ENCODE measurements at places on chromosomes 1 and 21.

GRCh38 chr1:98034505-98034904 is 113.7 kb upstream of the DPYD start:
- H3K4me3 ChIP-seq, result no peak overlapping the region
- DNase-seq, result no peak
- no peak overlapping the region for H3K27ac ChIP-seq
- H3K4me1 ChIP-seq, result no peaks in the 10 kb centered on the region
- no peaks in the 10 kb centered on the region for H3K36me3 ChIP-seq

DNA sequence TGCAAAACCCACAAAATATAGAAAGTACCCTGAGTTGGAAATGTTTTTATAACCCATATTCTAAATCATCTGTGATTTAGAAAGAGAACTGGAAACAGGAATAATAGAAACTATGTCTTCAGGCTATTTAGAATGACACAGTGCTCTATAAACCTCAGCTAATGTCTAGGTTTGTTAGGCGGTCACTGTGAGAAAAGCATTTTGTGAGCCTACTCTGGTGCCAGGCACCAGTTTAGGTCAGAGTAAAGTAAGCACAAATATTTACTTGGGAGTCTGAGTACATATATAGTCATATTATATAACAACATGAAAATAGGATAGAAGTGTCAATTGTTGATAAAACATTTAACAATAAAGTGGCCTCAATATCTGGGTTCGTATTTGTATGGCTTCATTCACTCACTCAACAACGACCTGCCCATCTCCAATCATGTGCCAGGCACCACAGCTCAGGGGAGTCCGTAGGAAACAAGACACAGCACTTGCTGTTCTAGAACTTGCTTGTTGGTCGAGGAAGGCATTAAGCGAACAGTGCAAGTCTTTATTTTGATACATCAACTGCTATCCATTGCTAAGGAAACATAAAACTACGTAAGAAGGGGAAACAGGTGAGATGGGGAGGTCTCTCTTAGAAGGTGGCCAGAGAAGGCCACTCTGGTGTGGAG is 37.2 kb downstream of the GNB1 start:
- DNase-seq, result no peak
- H3K27me3 ChIP-seq, result no peaks in the 10 kb centered on the region
- H3K27ac ChIP-seq, result no peak overlapping the region
- H3K4me1 ChIP-seq, result peaks cover 5% of the 10 kb centered on the region
- H3K4me3 ChIP-seq, result no peak overlapping the region
- H3K36me3 ChIP-seq, result no peaks in the 10 kb centered on the region

GRCh38 chr1:81340239-81340638 is 460.5 kb upstream of the ADGRL2 start:
- no peak overlapping the region for H3K27ac ChIP-seq
- H3K27me3 ChIP-seq, result no peaks in the 10 kb centered on the region
- H3K4me3 ChIP-seq, result no peak overlapping the region

- peaks cover 16% of the 10 kb centered on the region for H3K27me3 ChIP-seq
- H3K36me3 ChIP-seq, result no peaks in the 10 kb centered on the region
- H3K4me3 ChIP-seq, result no peak overlapping the region
Measured at GRCh38 chr1:156895455-156895812, 1.9 kb downstream of the PEAR1 start.

DNA sequence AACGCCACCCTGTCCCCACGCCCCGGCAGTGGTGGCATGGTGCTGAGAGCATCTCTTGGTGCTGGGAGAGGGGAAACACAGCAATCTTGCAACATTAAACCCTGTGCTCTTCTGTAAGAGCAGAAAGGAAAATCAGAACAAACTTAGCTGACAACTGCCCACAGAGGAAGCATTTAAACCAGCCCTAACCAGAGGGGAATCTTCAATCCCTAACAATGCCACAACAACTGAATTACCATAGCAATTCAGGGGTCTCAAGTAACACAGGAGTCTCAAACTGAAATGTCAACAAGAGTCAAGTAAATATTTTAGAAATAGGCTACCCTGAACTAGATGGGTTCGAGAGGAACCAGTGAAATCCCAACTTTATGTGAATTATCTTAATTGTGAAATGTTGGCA is 1983.6 kb downstream of the NCAM2 start:
- H3K27ac ChIP-seq, result no peak overlapping the region
- no peaks in the 10 kb centered on the region for H3K27me3 ChIP-seq
- H3K4me3 ChIP-seq, result no peak overlapping the region
- DNase-seq, result no peak

DNA sequence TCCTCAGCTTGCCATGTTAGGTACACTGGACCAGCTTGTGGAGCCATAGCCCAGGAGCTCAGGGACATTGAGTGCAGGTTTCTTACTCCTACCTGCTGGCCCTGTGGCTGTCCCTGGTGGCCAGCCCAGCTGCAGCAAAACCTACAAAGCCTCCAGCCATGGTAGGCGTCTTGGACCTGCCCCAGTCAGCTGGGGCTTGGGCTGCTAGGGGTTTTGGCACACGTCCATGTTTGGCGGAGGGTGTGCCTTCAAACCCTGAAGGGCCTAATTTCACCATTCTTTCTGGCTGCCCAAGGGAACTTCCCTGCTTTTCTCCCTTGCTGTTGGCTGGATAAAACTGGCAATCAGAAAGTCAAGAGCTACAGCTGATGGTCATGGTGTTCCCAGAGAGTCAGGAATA is 25.4 kb downstream of the HMGCS2 start:
- no peaks in the 10 kb centered on the region for H3K4me1 ChIP-seq
- no peak overlapping the region for H3K27ac ChIP-seq
- no peak for DNase-seq
- no peaks in the 10 kb centered on the region for H3K36me3 ChIP-seq
- H3K4me3 ChIP-seq, result no peak overlapping the region
- no peaks in the 10 kb centered on the region for H3K27me3 ChIP-seq

DNA sequence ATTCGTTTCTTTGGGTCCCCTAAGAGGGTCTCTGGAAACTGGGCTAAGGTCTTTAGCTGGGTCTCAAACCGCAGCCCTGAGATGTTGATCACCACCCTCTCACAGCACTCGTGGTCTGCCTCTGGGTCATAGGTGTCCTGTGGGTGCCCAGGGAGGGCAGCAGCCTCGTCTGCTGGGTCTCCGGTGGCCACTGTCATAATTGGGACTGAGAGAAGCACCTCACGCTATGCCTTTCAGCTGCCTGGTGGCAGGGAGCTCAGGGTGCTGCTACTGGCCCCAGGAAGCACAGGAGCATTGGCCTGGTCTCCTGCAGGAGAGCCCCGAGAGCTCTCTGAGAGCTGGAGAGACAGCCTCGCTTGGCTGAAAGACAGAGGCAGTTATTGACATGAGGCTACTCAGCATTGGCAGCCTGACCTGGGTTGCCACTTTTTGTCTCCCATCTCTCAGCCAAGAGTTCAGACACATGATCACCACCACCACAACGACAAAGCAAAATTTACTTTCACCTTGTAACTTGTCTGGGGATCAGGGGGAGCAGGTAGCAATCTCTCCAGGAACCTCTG is 1.5 kb downstream of the KCNA2 start:
- H3K4me3 ChIP-seq, result no peak overlapping the region
- H3K36me3 ChIP-seq, result no peaks in the 10 kb centered on the region
- no peak for DNase-seq
- H3K27ac ChIP-seq, result no peak overlapping the region
- H3K4me1 ChIP-seq, result no peaks in the 10 kb centered on the region

DNA sequence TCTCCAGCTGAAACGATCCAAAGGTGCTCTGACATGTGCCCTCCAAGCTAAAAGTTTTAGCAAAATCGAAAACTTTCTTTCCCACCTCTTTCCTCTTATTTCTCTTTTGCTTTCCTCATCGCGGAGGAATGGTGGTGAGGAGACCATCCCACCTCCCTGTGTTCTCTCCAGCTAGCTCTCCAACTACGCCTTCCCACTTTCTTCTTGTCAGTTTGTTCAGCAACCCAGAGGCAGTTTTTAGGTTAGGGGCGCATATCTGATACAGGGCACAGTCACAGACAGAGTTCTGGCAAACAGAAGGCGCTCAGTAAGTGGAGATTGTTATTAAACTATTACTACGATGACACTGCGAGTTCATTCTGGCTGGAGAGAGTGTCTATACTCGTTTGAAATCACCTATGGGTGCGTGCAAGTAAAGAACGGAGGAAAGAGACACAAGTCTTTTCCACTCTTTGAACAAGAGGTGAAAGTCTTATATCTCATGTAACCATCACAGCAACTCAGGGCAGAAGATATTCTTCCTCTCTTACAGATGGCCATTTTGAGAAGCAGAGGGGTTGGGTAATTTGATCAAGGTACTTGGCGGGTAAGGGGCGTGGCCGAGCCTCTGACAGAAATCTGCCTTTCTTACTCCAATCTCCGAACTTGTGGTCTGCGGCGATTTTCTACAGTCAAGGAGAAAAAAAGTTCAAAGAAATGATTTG is 13.9 kb downstream of the HLX start:
- H3K36me3 ChIP-seq, result no peaks in the 10 kb centered on the region
- H3K4me3 ChIP-seq, result peak overlapping the region; percentile 23
- no peak overlapping the region for H3K27ac ChIP-seq
- peaks cover 76% of the 10 kb centered on the region for H3K27me3 ChIP-seq

- H3K27ac ChIP-seq, result no peak overlapping the region
- DNase-seq, result no peak
- H3K36me3 ChIP-seq, result no peaks in the 10 kb centered on the region
- no peaks in the 10 kb centered on the region for H3K4me1 ChIP-seq
- H3K4me3 ChIP-seq, result no peak overlapping the region
Measured at GRCh38 chr21:39568361-39568760, 44.4 kb upstream of the B3GALT5 start.

- H3K36me3 ChIP-seq, result no peaks in the 10 kb centered on the region
- H3K27me3 ChIP-seq, result no peaks in the 10 kb centered on the region
- no peak overlapping the region for H3K27ac ChIP-seq
- H3K4me1 ChIP-seq, result no peaks in the 10 kb centered on the region
- DNase-seq, result peak; percentile 74
Measured at GRCh38 chr1:157992031-157992832, 1.2 kb upstream of the KIRREL1 start.

GRCh38 chr1:21775550-21775914 is 7.4 kb downstream of the USP48 start:
- no peaks in the 10 kb centered on the region for H3K27me3 ChIP-seq
- no peak overlapping the region for H3K4me3 ChIP-seq
- no peaks in the 10 kb centered on the region for H3K4me1 ChIP-seq
- H3K27ac ChIP-seq, result no peak overlapping the region
- no peaks in the 10 kb centered on the region for H3K36me3 ChIP-seq

GRCh38 chr1:95041491-95042165 is 31.1 kb downstream of the ALG14 start:
- DNase-seq, result peak; percentile 66
- no peak overlapping the region for H3K27ac ChIP-seq
- no peaks in the 10 kb centered on the region for H3K4me1 ChIP-seq
- H3K27me3 ChIP-seq, result no peaks in the 10 kb centered on the region
- no peak overlapping the region for H3K4me3 ChIP-seq

- H3K27ac ChIP-seq, result peak within 1 kb of the TSS; percentile 36
- no peaks in the 10 kb centered on the region for H3K36me3 ChIP-seq
- H3K4me1 ChIP-seq, result peaks cover 3% of the 10 kb centered on the region
- H3K27me3 ChIP-seq, result no peaks in the 10 kb centered on the region
- DNase-seq, result no peak
Measured at GRCh38 chr1:6554907-6555778, at the start of gene TAS1R1. Gene TAS1R1, plus strand, starts transcription at chr1:6555307. Its CDS starts 67 bp downstream, at chr1:6555374.

DNA sequence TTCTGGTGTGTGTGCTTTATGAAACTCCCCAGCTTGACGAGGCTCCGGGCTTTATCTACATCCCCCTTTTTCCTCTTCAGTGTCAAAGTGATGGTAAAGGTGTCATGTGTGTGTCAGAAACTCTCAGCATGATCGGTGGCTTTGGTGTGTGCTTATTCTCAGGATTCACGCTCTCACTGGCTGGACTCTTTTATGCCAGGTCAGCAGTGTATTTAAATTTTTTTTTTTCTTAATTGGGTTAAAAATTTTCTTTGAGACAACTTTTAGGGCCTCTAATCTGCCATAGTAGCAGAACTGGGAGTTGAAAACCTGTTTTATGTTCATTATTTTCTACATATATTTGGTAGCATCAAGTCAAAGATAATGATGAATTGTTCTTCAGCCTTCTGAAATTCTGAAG is 21.0 kb downstream of the SH3BGR start:
- no peak overlapping the region for H3K4me3 ChIP-seq
- H3K27ac ChIP-seq, result no peak overlapping the region
- DNase-seq, result no peak
- H3K4me1 ChIP-seq, result no peaks in the 10 kb centered on the region
- H3K36me3 ChIP-seq, result no peaks in the 10 kb centered on the region

DNA sequence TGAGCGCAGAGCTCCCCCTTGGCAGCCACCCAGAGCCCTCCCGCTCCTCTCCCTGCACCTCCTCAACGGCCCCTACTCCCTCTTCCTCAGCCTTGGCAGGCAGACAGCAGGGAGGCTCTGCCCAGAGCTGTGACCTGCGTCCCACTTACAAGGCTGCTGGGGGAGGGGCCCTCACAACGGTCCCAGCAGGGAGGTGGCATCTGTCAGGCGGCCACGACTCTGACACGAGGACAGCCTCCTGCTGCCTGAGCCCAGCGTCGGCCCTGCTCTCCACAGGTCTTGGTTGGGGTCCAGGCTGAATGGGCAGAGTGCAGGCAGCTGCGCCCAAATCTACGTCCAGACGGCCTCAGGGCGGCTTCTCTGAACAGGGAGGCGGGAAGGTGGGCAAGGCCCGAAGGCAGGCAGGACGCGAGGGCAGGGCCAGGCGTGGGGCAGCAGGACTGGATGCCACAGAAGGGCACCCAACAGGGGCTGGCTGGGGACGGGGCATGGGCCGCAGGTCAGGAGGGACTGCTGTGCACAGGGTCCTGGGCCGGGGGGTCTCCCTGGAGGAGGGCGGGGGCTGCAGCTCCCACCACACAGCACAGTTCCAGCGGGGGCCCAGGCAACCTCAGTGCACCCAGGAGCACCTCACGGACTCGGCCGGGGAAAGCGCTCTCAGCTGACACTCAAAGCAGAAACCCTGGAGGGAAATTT is 7.5 kb downstream of the SLC19A1 start:
- H3K4me1 ChIP-seq, result peaks cover 22% of the 10 kb centered on the region
- DNase-seq, result peak; percentile 68
- no peak overlapping the region for H3K4me3 ChIP-seq
- no peak overlapping the region for H3K27ac ChIP-seq

DNA sequence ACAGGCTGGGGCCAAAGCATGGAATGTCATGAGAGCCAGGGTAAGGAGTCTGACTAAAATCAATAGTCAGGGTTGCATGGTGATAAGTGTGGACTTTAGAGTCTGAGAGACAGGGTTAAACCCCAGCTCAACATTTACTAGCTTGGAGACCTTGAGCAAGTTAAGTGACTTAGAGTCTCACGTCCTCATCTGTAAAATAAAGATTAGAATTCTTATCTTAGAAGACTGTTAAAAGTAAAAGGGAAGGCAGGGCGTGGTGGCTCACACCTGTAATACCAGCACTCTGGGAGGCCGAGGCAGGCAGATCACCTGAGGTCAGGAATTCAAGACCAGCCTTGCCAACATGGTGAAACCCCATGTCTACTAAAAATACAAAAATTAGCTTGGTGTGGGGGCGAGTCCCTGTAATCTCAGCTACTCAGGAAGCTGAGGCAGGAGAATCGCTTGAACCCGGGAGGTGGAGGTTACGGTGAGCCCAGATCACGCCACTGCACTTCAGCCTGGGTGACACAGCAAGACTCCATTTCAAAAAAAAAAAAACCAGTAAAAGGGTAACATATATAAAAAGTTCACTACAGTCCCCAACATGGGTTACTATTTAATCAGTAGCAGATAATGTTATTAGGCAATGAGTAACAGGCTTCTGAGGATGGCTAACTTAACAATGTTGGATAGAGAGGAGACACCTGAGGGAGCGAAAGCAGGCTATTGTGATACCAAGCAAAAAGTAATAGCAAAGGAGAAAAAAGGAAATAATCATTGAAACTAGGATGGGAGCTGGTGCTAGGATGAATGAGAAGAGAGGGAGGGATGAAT is 20.8 kb downstream of the TMCO1 start:
- H3K4me3 ChIP-seq, result no peak overlapping the region
- DNase-seq, result peak; percentile 47
- H3K36me3 ChIP-seq, result peaks cover 1% of the 10 kb centered on the region
- H3K27me3 ChIP-seq, result no peaks in the 10 kb centered on the region
